ENCODE measurements at places on chromosomes 3 and 15.

GRCh38 chr15:69275074-69275670 lies 23.5 kb upstream of the PAQR5 start:
- no peak for DNase-seq

DNA sequence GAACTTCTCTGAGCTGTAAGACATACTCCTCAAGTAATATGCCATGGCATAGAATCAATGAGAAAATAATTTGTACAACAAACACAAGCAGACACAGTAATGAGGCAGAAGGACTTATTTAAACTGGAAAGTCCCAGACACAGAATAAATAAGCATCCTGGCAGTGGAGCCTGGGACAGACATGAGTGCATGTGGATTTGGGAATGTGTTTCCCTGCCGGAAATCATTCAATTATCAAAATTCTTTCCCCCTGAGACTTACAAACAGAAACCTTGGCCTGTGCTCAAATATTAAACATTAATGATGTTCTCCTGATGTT lies 520.1 kb downstream of the ROBO1 start:
- no peak for DNase-seq

DNA sequence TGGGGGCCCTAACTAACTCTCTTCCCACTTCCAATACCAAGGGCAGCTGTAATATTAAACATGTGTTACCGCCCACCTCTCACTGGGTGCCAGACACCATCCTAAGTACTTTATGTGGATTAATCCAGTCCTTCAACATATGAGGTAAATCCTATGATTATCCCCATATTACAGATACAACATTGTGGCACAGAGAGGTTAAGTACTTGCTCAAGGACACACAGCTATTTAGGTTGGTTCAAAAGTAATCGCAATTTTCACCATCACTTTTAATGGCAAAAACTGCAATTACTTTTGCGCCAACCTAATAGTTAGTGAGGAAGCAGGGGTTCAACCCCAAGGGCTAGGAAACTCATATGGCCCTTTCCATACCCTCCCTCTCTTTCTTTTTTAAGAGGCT lies 100.8 kb downstream of the SEMA5B start:
- DNase-seq = no peak

GRCh38 chr15:55829826-55830225 lies 86.9 kb upstream of the PRTG start:
- no peak for DNase-seq

- DNase-seq = no peak
Measured at GRCh38 chr15:33742800-33743199, 225.5 kb upstream of the CHRM5 start.

DNA sequence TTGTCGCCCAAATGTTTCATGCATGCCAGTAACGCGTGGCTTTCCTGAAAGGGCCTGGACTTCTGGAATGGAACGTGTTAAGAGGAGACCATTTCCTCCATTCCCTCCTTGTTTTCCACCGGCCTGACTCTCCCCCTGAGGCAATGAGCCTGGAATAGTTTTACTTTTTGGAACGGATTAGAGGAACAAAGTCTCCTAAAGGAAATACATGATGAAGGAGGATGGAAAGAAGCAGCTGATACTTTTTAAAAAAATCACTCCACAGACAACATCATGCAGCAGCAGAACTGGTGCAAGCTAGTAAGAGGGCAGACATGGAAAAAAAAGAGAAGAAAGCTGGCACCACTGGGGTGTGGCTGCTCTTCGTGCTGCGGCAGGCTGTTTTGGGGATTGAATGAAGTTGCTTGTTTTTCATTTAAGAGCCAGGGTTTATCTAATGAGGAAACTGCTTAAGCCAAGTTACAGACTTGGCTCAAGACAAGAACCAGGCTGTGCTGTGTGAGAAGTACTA lies 3.6 kb upstream of the KBTBD12 start:
- no peak for DNase-seq
